ENCODE measurements at places on chromosomes 5 and 9. TPM values are rescaled to one million over a fixed set of nuclear protein-coding genes. Genes with fewer than 3 reads are reported as not detected.
A peak's percentile ranks its signal among the peaks of the same experiment; 100 is the strongest.

DNA sequence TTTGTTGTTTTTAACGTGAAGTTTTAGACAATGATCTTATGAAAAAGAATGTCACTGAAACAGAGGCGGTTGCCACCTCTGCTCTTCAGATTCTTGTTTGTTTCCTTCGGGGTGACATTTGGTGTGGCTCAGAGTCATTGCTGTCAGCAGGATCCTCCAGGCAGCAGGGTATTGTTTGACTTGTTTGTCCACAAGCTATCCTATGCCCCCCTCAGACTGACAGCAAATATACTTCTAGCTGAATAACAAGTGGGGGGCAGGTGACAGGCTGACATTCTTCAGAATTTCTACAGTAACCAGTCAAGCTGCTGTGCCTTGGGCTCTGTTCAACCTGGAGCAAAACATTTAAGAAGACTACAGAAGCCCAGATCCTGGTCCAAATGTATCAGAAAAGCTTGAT, 383.3 kb downstream of the YTHDC2 start:
- peaks cover 2% of the 10 kb centered on the region for H3K4me1 ChIP-seq
- no peak for DNase-seq
- no peak overlapping the region for H3K27ac ChIP-seq

DNA sequence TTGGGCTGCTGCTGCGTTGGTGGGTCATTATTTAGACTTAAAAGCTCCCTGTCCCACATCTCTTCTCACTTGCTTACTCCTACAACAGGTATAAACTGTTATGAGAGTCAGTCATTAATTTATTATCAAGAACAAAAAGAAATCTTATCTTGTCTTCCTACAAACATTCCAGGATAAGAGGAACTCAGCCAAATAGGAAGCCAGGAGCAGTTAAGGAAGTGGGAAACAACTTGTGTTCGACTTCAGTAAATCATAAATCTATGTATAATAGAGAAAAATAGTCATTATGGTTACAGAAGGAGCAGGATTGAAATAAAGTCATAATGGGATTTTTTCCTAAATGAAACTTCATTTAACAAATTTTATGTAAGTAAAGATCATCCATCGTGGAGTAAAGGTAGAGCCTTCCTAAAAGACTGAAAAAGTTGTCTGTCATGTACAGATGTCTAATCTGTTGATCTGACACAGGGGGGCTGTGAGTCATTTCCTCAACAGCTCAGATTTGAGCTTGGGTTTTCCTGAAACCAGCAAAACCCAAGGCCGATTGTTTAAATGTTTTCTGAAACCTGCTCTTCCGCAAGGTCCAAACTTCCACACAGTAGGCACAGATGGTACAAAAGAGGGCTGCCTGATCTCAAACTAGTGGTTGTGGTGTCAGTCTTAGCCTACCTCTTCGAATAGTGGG, 25.3 kb upstream of the LRRTM2 start:
- H3K4me3 ChIP-seq = no peak overlapping the region
- DNase-seq = peak; percentile 18
- H3K27ac ChIP-seq = peak overlapping the region; percentile 91
- H3K36me3 ChIP-seq = peaks cover 39% of the 10 kb centered on the region
- peaks cover 10% of the 10 kb centered on the region for H3K27me3 ChIP-seq

DNA sequence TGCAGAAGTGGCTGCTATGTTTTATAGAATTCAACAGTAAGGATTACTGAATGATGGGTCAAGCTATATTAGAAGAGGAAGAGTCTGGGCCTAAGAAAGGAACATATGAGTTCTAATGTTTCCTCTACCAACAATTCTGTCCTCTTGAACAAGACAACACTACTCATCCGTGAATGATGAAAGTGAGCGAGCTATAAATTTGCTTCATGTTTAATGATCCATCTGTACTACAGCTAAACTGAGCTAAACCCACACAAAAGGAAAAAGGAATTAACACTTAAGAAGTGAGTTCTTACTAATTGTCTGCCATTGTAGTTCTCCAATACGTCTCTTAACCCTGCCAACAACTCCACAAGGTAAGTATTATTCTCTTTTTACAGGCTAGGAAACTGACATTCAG, 204.4 kb downstream of the GLIS3 start:
- no peaks in the 10 kb centered on the region for H3K27me3 ChIP-seq
- H3K27ac ChIP-seq = no peak overlapping the region
- H3K4me3 ChIP-seq = no peak overlapping the region
- no peaks in the 10 kb centered on the region for H3K36me3 ChIP-seq
- no peak for DNase-seq

The ROPN1L gene
- 4.0 TPM for total RNA-seq

The MELK gene
- total RNA-seq = 10.6 TPM

The SLC31A2 gene
- total RNA-seq = 2.1 TPM

The PDCD1LG2 gene
- not detected for total RNA-seq

The BRD3 gene
- total RNA-seq = 56.2 TPM

The IFNA21 gene
- total RNA-seq = not detected

GRCh38 chr9:89980600-89980999, 375.8 kb downstream of the GADD45G start:
- no peak overlapping the region for H3K27ac ChIP-seq
- no peaks in the 10 kb centered on the region for H3K36me3 ChIP-seq
- H3K27me3 ChIP-seq = peaks cover 1% of the 10 kb centered on the region

DNA sequence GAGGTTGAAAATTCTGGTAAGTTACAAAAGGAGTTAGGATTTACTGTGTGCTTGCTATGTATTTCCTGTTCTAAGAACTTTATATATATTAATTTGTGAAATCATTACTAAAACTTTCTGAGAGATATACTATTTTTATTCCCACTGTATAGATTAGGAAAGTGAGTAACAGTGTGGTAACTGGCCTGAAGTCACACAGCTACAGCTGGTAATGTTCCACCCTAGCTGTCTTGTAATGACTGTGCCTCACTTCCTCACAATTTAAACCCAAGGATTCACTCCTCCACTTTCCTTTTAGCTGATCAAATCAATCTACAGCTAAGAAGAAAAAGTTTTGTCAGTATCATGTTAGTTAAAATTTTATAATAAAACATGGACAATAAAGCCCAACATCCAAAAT, 278.8 kb downstream of the GAS1 start:
- H3K27ac ChIP-seq = no peak overlapping the region
- DNase-seq = no peak
- no peak overlapping the region for H3K4me3 ChIP-seq
- H3K4me1 ChIP-seq = peaks cover 18% of the 10 kb centered on the region

DNA sequence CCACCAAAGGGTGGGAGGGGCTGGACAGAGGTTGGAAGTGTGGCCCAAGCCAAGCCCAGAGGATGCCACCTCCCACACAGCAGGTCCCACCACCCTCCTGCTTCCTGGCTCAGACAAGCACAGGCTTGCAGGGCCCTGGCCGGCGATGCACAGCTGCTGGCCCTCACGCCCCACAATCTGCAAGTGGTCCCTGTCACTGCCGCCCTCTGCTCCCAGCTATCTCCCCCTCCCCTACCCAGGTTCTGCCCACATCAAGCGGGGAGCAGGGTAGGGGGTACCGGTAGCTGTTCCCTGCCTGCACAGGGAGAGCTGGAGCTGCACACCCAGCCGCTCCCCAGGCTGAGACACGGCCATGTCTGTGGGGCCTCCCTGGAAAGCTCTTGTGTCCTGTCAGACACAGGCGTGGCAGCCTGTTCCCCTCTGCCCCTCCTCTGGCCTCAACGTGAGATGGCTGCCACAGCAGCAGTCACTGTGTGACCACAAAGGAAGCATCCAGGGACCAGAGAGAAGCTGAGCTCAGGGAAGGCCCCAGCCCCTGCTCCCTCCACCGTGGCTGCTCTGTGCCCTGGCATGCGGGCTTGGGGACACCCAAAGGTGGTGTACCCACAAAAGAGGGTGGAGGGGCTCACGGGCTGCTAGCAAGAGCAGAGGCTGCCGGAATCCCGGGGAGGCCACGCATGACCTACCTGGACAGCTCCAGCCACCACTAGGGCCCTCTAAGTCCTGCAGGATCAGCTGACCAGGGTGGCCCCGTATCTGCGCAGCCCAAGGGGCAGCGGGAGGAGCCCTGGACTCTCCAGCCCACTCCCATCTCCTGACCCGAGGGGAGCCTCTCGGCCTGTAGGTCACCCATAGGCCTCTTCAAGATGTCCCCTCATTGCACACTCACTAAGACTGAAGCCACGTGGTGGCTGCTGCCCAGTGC, 10.9 kb upstream of the ZDHHC11 start:
- no peak for DNase-seq
- H3K27me3 ChIP-seq = peaks cover 16% of the 10 kb centered on the region
- H3K4me3 ChIP-seq = no peak overlapping the region
- no peak overlapping the region for H3K27ac ChIP-seq
- peaks cover 24% of the 10 kb centered on the region for H3K36me3 ChIP-seq
- H3K4me1 ChIP-seq = no peaks in the 10 kb centered on the region

DNA sequence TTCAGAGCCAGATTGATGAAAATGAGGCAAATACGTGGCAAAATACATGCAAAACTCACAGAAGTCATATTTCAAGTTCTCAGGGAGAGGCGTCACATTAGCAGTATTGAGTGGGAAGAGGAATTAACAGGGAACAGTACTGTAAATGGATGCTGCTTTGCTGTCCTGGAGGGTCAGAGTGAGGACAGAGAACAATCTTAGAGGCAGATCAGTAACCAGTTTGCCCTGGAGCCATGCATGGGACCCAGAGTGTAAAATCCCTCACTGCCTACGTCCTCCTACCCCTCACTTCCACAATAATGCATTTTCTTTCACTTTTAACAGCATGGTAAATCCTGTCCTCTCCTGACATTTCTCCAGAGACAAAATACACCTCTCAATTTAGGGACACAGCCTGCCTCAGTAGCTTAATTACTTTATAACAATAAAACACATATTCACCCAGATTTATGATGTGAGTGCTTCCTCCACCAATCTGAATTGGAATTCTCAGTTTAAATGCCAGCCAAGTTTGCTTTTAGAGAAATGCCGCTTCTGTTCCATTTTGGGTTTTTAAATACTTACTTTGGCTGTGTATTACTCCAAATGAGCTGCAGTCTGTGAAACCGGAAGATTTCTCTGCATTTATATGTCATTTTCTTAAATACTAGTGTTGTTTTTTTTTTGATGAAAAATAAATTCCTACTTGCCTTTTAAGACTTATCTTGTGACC, 70.0 kb downstream of the LMNB1 start:
- no peaks in the 10 kb centered on the region for H3K36me3 ChIP-seq
- H3K27me3 ChIP-seq = peaks cover 7% of the 10 kb centered on the region
- no peak overlapping the region for H3K4me3 ChIP-seq
- H3K4me1 ChIP-seq = peaks cover 46% of the 10 kb centered on the region

DNA sequence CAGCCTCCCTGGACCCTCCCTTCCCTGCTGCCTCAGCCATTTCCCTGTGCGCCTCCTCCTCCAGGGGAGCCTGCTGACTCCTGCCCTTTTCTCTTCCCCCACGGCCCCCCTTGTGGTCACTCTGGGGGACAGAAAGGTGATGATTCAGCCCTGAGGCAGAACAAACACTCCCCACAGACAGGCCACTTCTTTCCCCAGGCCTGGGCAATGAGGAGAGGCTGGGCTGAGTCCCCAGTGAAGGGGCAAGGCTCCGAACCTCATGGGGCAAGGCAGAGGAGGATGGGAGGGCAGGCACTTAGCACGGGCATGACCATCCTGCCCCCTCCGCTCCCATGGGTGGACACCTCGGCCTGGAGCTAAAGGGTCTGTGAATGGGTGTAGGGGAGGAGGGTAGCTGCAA, 21.0 kb downstream of the CSF1R start:
- H3K27ac ChIP-seq = no peak overlapping the region
- peaks cover 5% of the 10 kb centered on the region for H3K27me3 ChIP-seq
- peaks cover 14% of the 10 kb centered on the region for H3K4me1 ChIP-seq
- DNase-seq = no peak
- no peaks in the 10 kb centered on the region for H3K36me3 ChIP-seq

The IL3 gene
- not detected for total RNA-seq

The LHX3 gene
- not detected for total RNA-seq
